Common myeloid progenitor, CD34-positive (primary cell): ENCODE measurements at places on chromosomes 4 and X.
A peak's percentile ranks its signal among the peaks of the same experiment; 100 is the strongest.

GRCh38 chrX:71996826-71997225, 86.2 kb downstream of the NHSL2 start:
- DNase-seq, result no peak

DNA sequence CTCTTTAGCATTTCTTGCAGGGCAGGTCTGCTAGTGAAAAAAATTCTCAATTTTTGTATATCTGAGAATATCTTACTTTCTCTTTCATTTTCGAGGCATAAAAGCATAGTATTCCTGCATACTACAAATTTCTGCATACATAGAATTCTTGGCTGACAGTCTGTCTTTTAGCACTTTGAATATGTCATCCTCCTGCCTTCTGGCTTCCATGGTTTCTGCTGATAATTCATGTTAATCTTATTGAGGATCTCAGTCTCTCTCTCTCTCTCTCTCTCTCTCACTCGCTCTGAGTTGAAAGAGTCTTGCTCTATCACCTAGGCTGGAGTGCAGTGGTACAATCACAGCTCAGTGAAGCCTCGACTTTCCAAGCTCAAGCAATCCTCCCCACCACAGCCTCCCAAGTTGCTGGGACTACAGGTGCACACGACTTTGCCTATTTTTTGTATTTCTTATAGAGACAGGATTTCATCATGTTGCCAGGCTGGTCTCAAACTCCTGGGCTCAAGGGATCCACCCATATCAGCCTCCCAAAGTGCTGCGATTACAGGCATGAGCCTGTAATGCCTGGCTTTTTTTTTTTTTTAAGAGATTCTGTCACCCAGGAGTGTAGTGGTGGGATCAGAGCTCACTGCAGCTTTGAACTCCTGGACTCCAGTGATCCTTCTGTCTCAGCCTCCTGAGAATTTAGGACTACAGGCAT, 161.3 kb downstream of the FNIP2 start:
- DNase-seq, result peak; percentile 44

GRCh38 chr4:173272996-173273395, 61.2 kb downstream of the HMGB2 start:
- no peak for DNase-seq

- DNase-seq, result no peak
These were observed 29.9 kb downstream of the UPRT start for GRCh38 chrX:75303795-75304194.

GRCh38 chr4:126958482-126958881, 674.3 kb upstream of the INTU start:
- no peak for DNase-seq

DNA sequence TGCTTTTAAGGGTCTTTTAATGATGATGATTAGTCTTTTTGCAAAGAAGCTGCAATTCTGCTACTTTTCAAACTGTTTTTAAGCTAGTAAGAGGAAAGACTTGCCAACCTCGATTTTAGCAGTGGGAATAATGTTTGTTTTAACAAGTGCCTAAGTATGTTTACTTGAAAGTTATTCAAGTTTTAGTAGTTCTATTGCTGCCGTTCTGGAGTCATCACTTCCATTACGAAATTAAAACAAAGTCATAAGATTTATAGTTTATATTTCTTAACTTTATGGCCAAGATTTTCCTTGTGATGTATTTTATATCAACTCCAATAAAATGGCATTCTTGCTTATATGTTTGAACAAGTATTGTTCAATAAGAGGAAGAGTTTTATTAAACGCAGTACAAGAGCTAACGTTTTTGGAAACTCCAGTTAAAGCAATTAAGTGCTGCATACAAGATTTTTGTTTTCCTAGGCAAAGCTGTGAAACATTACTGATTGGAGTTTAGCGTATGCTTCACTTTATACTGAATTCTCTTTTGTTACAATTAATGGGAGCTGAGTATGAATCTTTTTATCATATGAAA, 211.3 kb downstream of the TENM3 start:
- no peak for DNase-seq

GRCh38 chr4:87382116-87382515, 8.9 kb downstream of the HSD17B11 start:
- no peak for DNase-seq

- no peak for DNase-seq
These were observed 446.2 kb downstream of the RAPGEF2 start for GRCh38 chr4:159549098-159549518.

DNA sequence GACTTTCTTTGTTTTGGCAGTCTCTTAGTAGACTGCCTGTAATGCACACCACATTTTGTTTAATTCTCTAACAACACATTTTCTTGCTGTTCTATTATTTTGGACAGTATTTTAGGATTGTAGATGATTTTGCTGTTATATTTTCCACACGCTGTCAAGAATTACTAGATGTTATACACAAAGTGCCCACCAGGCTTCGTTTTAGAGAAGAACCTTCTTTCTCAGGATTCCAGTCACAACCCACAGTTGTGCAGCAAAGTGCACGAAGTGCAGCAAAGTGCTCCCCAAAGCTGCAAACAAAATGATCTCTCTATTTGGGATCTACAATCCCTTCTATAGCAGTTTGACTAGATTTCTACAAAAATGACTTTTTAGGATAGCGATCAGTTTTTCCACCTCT, 2.4 kb downstream of the ZNF141 start:
- DNase-seq, result peak; percentile 55

DNA sequence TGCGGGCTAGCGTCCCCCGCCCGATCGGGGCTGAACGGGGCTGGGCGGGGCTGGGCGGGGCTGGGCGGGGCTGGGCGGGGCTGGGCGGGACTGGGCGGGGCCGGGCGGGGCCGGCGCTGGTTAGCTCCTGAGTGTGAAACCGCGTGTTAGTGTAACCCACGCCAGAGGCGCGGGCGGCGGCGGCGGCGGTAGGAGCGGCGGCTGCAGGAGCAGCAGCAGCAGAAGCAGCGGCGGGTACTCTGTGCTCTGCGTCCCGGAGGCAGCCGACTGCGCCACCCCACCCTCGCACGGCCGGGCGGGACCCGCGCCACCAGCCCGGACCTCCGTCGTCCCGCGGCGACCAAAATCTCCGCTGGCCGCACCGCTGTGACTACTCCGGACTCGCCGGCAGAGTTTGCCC, 128.1 kb downstream of the LAS1L start:
- DNase-seq, result peak; percentile 26

GRCh38 chrX:45872480-45872879, 671.8 kb upstream of the DIPK2B start:
- no peak for DNase-seq

GRCh38 chr4:45284400-45285085, 558.2 kb upstream of the GNPDA2 start:
- no peak for DNase-seq

GRCh38 chr4:26206339-26206738, 114.5 kb upstream of the RBPJ start:
- no peak for DNase-seq

GRCh38 chr4:137156054-137156453, 376.2 kb downstream of the PCDH18 start:
- DNase-seq, result no peak

DNA sequence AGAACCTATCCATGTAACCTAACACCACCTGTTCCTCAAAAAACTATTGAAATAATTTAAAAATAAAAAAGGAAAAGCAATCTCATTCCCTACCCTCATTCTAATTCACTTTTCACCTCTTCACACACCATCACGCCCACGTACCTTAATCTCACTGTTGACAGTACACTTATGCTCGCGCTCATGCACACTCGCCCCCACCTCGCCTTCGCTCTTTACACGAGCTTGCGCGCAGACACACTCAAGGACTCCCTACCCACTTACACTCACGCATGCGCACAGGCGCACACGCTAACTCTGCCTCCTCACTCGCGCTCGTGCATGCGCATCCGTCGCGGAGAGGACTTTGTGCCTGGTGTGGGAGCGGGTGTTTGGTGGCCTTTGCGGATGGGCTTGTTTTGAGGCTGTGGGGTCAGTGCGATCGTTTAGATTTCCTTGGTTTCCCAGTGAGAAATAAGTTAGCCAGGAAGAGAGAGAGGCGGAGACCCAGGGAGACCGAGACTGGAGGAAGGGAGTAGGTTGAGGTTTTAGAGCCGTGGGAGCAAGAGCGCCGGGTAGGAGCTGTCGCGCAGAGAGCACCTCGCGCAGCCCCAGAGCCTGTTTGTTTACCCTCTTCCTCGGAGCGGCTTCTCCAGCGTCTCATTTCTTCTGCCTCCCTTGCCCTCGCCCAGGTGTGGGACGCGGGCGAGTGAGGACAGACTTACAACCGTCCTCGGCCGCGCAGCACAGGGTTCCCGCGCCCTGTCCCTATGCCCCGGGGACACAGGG, 8.1 kb upstream of the GSX2 start:
- DNase-seq, result peak; percentile 72

DNA sequence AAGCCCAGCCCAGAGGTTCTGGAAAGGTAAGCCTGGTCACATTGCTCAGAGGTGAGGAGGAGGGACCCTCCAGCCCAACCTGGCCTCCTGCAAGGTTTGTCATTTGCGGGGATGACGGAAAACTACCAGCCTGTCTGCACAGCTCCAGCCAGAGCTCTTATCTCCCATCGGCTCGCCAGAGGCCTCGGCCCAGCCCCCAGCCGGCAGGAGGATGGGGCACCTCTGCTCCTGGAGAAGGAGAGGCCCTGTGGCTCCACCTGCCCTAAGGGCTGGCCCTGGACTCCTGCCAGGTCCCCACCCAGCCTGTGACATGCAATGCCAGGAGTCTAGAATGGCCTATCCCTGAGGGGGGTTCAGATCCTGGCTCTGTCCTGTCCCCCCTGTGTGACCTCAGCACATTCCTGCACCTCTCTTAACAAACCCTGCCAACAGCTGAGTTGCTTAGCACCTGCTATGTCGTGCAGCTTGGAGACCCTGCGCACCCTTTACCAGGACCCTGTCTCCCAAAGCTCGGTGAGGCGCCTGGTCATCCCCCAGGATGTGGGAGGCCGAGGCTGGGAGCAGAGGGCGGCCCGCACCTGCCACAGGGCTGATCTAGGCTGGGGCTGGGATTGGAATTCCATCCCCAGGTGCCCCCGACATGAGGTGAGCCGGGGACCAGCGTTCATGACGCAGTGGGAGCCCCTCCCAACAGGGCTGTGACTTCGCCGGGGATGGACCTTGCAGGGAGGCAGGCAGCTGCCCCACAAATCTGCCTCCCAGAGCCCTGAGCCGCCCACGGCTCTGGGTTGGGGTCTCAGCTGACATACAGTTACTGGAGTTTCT, 14.4 kb downstream of the ADRA2C start:
- no peak for DNase-seq

GRCh38 chr4:178681871-178682270, 1239.6 kb upstream of the AGA start:
- no peak for DNase-seq

GRCh38 chr4:140260227-140260626, 106.2 kb upstream of the MAML3 start:
- DNase-seq, result no peak

DNA sequence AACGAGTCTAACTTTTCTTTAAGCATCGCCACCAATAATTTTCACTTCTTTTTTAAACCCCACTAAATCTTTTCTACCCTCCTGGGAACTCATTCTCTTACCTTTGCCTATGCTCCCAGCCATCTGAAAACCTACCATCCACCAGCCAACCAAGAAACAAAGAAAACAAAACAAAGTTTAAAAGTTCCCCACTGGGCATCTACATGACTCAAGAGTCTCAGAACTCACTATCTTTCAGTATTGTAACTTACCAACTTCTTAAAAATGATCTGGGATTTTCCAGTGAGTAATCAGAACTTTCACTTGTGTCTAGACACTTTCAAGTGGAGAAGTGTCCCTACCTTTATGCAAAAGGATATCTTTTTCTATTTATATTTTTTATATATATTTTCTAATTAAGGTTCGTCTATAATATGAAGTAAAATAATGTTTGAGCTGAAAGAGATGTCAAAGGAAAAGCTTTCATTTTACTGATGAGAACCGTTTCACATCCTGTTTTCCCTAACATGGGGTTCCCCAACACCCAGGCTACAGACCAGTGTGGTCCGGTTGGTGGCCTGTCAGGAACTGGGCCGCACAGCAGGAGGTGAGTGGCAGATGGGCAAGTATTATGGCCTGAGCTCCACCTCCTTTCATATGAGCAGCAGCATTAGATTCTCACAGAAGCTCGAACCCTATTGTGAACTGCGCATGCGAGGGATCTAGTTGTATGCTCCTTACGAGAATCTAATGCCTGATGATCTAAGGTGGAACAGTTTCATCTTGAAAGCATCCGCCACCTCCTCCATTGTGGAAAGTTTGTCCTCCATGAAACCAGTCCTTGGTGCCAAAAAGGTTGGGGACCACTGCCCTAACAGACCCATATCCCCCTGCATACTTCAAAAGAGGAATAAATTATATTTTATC, 9.8 kb upstream of the TIGD2 start:
- DNase-seq, result no peak

- DNase-seq, result peak; percentile 82
These were observed 454 bp downstream of the BTC start for GRCh38 chr4:74793757-74794381.

DNA sequence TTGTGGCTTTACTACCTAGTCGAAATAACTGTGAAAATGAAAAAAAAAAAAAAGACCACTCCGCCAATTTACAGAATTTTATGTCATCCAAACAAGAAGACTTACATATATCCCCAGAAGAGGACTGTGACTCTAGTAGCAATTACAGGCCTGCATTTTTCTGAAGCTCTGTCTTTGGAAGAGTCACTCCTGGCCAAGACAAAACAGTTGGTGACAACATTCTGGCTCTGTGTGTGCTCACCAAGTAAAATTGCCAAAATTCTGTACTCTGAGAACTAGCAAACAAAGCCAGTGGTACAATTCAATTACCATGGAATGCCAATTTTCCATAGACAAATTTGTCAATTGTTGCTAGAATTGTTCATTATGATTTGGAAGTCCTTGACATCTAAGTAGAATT, 311.1 kb downstream of the PDGFC start:
- no peak for DNase-seq

DNA sequence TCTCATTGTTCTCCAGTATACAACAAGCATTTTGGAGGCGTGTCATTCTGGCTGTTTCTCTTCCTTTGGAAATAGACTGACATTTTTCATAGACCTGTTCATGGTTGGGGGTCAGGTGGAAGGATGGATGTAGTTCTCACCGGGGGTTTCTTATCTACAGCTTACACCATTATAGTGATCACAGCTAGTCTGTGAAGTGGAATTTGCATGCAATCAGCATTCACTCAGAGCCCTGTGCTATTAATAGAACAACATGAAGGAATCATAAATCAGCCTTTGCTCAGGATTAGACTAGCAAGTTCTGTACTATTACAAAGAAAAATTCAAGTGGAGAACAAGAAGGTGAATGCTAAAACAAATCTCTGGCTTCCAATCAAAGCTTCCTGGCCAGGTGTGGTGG, 132.6 kb upstream of the PUDP start:
- DNase-seq, result no peak

- peak; percentile 30 for DNase-seq
These were observed 180.7 kb upstream of the PGRMC2 start for GRCh38 chr4:128468123-128468989.
